ENCODE measurements at places on chromosomes 1 and 21.

GRCh38 chr1:156833603-156834002 is 17.0 kb upstream of the SH2D2A start:
- no peak for DNase-seq

- no peak for DNase-seq
These were observed 32.7 kb upstream of the DHCR24 start for GRCh38 chr1:54919367-54920359.

DNA sequence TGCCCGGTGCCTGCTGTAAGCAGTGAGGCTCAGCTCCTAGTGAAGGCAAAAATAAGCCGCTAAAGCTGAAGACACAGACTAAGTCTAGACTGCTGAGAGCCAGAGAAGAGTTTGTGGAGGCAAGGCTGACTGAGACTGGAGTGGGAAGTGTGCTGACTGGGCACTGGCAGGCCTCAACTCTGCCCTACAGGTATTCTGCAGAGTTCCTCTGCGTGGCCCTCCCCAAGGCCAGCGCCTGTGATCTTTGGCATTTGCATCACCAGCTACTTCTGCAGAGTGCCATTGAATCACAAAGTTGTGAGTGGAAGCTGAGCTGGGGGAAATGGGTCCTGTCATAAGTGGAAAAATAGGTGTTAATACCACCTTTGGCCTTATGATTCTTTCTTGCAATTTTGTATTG is 905.7 kb downstream of the PLA2G4A start:
- no peak for DNase-seq

DNA sequence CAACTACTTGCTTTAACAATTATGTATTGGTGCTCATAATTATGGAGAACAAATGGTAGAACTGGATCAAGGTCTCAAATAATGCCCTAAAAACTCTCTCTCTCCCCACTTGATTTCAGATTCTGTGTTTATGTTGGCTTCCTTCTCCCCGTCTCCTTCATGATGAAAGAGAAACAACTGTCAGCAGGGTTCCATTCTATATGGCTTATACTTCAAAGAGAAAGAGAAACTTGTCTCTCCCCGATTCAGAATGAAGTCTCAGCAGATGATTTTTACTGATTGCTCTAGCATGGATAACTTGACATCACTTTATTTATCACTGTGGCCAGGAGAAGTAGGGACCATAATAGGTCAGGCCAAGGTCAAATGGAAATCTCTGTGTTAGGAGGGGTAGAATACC is 575.6 kb downstream of the AGBL4 start:
- no peak for DNase-seq
